ENCODE measurements at places on chromosomes 12 and 14. TPM values are rescaled to one million over a fixed set of nuclear protein-coding genes. Genes with fewer than 3 reads are reported as not detected.

DNA sequence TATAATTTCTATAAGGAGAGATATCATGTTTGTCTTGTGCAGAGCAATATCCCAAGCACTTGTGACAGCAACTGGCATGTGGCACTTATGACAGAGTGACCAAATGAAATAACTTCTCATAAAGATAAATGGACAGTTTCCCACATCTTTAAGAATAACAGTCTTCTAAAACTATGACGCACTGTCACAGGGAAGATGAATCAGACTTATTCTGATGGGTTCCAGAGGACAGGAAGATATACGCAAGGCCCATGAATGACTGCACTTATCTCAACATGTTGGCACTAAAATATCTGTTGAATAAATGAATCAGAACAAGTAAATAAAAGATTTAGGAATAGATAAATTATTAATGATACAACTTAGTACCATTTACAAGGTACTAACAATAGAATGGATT lies 465.8 kb upstream of the SYT1 start:
- no peak for DNase-seq

GRCh38 chr14:80275208-80275850 lies 64.0 kb upstream of the DIO2 start:
- DNase-seq, result no peak

GRCh38 chr12:4562034-4562657 lies at the start of gene DYRK4:
Gene DYRK4, plus strand, starts transcription at chr12:4562208. Its CDS starts 38 bp downstream, at chr12:4562246.
- no peak for DNase-seq

SLC25A21 gene
- 2.0 TPM for total RNA-seq

NOVA1 gene
- total RNA-seq, result 4.2 TPM

GRCh38 chr12:58069268-58069963 lies 128.0 kb downstream of the ATP23 start:
- no peak for DNase-seq

PDE3A gene
- total RNA-seq, result 68.2 TPM

KLRC4 gene
- not detected for total RNA-seq

DIO2 gene
- total RNA-seq, result 1.5 TPM

DNA sequence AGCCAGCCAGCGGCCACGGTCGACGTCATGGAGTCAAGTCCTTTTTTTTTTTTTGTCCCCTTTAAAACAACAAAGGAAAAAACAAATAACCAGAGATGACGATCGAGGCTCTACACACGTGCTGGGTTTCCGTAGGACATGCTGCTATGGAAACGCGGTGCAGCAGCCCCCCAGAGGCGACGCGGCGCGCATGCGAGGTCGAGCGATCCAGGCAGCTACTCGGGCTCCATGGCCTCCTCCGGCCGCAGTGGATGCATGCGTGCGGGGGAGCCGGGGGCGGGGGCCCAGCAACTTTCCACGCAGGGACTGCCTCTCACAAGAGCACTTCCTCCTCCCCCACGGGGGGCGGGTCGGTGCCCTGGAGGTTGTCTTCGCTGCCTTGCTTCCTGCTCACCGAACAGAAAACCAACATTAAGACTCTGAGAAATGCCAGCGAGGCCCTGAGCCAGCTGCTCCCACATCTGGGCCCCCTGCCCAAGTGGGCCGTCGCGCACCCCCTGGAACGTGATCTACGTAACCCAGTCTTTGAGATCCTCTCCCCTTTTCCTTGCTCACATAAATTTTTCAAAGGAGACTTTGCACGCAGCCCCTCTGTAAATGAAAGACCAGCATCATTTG lies 30.7 kb downstream of the P2RX4 start:
- no peak for DNase-seq

LAG3 gene
- total RNA-seq, result not detected

ZFHX2 gene
- total RNA-seq, result 0.43 TPM

OTX2 gene
- total RNA-seq, result not detected

KRT3 gene
- not detected for total RNA-seq

CTSG gene
- total RNA-seq, result not detected

- no peak for DNase-seq
Observed at GRCh38 chr14:61149896-61150295, 131.2 kb downstream of the TMEM30B start.

INHBC gene
- not detected for total RNA-seq

GRCh38 chr12:79108962-79109361 lies 244.4 kb downstream of the SYT1 start:
- no peak for DNase-seq

DNA sequence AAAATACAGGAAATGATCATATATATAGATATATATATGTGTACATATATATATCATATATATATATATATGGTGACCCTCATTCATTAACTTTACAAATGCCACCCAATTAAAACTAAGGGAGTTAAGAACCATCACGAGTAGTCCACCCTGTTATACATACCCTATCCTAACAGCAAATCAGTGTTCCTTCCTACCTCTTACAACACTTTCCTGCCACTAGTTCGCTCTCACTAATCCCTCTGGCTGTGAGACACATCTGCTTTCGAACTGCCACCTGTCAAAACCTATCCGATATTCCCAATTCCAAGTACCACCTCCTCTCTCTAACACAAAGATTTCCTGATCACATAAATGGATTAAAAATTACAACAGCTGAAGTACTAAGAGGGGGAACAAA lies 100.5 kb downstream of the EEA1 start:
- no peak for DNase-seq

DNA sequence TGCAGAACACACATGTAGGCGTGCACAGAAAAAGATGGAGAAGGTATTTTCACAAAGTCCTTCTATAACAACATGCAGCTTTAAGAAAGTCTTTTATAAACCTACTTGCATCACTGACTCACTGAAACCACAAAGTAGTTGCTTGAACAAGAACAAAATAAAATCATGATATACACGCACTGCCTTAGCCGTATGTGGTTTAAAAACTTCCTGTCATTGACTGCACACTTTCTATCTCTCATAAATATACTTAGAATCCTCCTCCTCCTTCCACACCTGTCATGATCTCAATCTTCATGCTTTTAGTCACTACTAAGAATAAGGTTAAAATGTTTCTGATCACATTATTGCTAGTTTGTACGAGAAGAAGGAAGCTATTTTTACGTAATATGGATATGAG lies 31.8 kb upstream of the RAD51AP1 start:
- DNase-seq, result no peak

GRCh38 chr12:16385782-16386646 lies 38.6 kb downstream of the MGST1 start:
- peak; percentile 39 for DNase-seq

DNA sequence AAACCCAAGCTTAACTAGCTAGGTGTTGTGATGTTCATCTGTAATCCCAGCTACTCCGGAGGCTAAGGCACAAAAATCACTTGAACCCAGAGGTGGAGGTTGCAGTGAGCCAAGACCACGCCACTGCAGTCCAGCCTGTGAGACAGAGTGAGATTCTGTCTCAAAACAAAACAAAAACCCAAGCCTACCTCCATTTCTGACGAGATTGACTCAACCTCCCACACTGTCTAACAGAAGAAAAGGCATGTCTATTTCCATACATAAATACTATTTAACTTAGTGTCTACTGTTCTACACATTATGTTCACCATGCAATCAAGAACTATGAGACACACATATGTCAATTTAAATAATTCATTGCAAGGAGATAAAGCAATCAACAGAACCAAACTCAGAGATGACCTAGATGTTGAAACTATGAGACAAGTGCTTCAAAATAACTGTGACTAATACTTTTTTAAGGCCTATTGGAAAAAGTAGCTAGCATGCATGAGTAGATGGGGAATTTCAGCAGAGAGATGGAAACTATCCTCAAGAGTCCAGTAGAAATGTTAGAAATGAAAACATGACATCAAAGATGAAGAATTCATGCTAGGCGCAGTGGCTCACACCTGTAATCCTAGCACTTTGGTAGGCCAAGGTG lies 75.9 kb upstream of the DHRS4 start:
- DNase-seq, result no peak

SLC17A8 gene
- not detected for total RNA-seq

DNA sequence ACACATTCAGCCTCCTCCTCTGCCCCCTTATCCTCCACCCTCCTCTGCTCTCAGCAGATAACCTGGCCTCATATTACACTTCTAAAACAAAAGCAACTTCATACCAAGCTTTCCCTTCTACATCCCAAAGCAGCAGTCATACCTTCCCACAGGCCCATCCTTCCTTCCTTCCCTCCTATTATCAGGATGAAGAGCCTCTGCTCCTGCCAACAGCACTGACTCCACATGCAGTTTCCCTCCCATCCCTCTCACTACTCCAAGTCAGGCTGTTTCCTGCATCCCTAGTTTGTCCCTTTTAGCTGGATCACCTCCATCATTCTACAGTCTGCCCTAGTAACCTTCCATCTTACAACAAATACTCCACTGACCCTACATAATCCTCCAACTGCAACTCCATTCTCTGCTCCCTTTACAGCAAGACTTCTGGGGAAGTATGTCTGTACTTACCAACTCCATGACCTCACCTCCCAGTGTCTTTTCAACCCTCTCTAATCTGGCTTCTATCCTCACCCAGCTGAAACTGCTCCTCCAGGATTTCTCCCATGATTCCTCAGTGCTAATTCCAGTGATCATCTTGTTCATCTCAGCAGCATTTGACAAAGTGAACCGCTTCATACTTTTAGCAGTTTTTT lies 4.9 kb upstream of the YEATS4 start:
- DNase-seq, result no peak

Data from NCI-H460 (cell line).